ENCODE measurements at places on chromosomes 4 and X. TPM values are rescaled to one million over a fixed set of nuclear protein-coding genes. Genes with fewer than 3 reads are reported as not detected.

SH3D19 gene
- 82.0 TPM for total RNA-seq

PNCK gene
- total RNA-seq: not detected

POF1B gene
- total RNA-seq: 4.7 TPM

AWAT2 gene
- not detected for total RNA-seq

RNF128 gene
- total RNA-seq: 68.6 TPM

OPRPN gene
- not detected for total RNA-seq

CBR4 gene
- total RNA-seq: 47.7 TPM

CXCL9 gene
- 2.3 TPM for total RNA-seq

VCX3A gene
- not detected for total RNA-seq

TLR7 gene
- 0.67 TPM for total RNA-seq

NSG1 gene
- total RNA-seq: not detected

RHOXF2B gene
- total RNA-seq: 0.13 TPM

DIPK2B gene
- 23.8 TPM for total RNA-seq

BTC gene
- 7.7 TPM for total RNA-seq

TKTL2 gene
- total RNA-seq: not detected

CCKAR gene
- total RNA-seq: not detected

RADX gene
- total RNA-seq: 9.1 TPM

DGKK gene
- not detected for total RNA-seq

RFC1 gene
- 45.7 TPM for total RNA-seq

PAGE1 gene
- total RNA-seq: not detected

SPANXD gene
- not detected for total RNA-seq

SPP1 gene
- total RNA-seq: 3.0 TPM

RHOXF1 gene
- not detected for total RNA-seq

Data from thyroid gland (tissue), 4 donors.